Fibroblast of upper back skin (primary cell): ENCODE measurements at places on chromosomes 11 and 22.
A peak's percentile ranks its signal among the peaks of the same experiment; 100 is the strongest.

DNA sequence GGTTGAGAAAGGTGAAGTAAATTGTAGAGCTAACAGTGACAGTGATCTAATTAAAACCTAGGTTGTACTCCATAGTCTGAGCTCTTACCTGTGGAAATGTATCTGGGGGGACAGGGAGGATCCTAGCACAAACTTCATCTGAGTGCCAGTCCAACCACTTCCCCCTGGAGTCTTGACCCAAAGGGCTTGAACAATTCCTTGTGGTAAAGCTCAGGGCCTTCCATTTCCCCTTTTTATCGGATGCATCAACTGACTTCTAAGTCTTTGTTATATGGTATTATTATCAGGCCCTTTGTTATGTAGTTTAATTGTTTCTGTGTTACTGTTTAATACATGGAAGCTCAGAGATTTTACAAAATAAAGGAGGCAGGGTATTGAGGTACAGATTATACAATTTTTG, 140.2 kb upstream of the SESN3 start:
- no peak for DNase-seq

GRCh38 chr11:125951731-125952130, 5.9 kb downstream of the VSIG10L2 start:
- no peak for DNase-seq

GRCh38 chr11:92931746-92932422, 37.6 kb upstream of the MTNR1B start:
- DNase-seq: no peak

DNA sequence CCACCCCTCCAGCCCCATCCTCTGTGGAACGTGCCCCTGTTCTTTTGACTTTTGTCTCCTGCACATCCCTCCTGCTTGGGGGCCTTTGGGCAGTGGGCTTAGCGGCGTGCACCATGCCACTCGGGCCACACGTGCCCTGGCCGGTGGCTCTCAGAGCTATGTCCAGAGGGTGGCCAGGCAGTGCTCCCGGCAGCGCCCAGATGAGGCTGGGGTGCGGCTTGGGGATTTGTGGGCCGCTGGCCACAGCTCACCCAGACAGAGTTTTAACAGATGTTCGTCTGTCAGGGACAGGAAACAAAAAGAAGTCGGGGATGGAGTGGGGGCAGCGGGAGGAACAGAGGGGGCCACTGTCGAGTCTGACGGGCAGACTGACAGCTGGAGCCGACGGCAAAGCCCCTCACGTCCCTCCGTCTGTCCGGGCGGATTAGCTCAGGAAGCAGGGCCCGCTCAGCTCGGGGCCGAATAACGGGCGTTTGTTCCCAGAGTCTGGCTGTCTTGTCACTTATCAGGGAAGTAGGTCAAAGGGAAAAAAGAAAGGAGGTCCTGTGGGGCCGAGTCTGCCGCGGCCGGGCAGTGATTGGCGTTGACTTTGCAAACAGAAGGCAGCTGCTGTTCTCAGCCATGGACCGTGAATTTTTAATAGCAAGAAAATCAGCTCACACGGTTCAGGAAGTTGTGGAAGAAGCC, 61.6 kb downstream of the LRP5 start:
- peak; percentile 36 for DNase-seq

GRCh38 chr11:93710239-93710638, 31.1 kb downstream of the TAF1D start:
- DNase-seq: no peak

GRCh38 chr11:12271241-12271640, 106.1 kb upstream of the PARVA start:
- no peak for DNase-seq

GRCh38 chr11:47236482-47236881, 12.1 kb downstream of the ACP2 start:
- peak; percentile 54 for DNase-seq

GRCh38 chr22:48972979-48973693, 854.5 kb downstream of the BRD1 start:
- DNase-seq: no peak

DNA sequence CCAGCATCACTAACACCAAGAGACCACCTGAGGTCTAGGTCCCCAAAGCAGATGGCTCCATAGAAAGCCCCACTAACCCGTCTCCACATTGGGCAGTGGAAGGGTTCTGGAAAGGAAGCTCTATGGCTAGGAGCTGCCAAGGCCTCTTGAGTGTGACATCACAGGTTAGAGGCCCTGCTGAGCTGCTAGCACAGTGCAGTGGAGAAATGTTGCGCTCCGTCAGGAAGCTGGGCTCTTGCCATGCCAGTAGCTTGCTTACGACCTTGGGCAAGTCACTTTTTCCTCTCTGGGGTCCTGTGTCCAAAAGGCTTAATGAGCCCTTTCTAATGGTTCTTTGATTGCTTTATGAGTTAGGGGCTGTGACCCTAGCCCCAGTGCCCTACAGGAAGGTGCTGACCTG, 10.6 kb downstream of the PIK3IP1 start:
- DNase-seq: no peak

DNA sequence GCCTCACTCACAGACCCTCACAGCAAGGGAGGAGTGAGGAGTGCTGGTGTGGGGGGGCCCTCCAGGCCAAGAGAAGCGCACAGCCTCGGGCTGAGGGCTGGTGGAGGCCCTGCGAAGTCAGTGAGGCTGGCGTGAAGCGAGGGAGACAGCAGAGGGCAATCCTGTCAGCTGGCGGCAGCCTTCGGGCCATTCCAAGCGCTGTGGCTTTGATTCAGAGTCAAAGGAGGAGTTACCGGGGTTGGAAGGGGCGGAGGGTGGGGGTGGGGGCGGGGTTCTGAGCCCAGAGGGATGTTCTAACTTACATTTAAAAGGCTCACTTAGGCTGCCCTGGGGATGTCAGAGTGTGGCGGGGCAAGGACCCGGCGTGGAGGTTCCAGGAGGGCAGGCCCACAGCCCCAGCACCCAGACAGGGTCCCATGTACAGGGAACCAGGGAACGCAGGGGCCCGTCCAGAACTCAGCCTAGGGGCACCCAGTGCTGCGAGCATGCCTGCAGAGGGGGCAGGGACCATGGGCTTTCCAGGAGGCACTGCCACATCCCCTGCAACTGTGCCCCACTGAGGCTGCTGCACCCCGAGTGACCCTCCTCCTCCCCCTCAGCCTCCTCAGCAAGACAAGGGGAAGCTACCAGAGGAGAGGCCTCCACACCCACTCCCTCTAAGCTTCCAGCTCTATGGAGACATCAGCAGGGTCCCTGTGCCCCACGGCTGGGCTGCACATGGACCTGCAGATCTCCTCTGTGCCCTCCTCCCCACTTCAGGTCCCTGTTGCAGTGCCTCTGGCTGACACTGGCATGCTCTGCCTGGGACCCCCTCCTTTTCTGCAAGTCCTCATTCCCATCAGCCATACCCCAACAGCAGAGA, 39.7 kb upstream of the TTLL12 start:
- peak; percentile 50 for DNase-seq

- no peak for DNase-seq
Measured at GRCh38 chr11:41190437-41191082, 268.9 kb downstream of the LRRC4C start.

DNA sequence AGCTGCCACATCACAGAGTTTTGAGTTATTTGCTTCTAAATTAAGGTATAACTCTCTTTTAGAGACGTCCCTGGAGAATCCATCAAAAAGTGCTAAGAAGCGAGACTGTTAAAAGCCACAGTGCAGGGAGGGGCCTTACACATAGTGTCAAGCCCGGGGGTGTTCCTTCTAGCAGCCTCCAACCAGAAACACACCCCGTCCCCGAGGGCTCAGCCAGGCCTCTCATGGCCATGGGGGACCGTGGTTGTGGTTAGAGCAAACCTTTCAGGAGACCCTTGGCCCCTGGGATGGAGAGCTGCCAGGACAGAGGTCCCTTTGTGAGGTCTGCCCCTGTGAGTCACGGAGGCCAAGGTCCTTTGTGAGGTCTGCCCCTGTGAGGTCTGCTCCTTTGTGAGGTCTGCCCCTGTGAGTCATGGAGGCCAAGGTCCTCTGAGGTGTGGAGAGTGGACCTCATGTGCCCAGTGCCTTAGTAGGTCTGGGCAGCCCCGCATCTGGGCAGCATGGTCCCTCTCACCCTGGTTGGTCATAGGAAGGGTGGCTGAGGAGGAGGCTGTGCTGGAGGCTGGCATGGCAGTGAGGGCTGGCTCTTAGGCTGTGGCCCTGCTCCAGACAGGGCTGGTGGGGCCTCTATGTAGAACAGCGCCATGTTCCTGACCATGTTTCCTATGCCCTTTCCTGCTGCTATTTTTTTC, 5.4 kb downstream of the GNAZ start:
- DNase-seq: no peak

DNA sequence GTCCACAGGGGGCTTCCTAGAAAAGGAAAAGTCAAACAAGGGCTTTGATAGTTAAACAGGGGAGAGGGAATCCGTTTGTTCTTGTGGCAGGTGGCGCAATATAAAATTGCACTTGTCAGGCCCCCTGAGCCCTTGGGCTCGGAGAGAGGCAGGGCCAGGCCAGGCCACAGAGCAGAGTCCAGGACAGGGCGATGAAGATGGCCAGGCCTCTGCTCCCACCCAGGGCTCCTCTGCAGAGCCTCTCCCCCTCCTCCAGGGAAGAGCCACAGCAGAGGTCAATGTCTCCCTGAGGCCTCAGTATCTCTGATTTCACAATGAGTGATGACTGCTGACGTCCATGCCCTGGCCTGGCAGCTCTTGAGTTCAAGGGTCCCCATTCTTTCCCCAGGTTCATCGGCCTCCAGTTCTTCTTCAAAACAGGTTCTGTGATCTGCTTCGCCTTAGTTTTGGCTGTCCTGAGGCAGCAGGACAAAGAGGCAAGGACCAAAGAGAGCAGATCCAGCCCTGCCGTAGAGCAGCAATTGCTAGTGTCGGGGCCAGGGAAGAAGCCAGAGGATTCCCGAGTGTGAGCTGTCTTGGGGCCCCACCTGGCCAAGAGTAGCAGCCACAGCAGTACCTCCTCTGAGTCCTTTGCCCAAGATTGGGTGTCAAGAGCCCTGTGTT, 36.4 kb upstream of the TPBGL start:
- no peak for DNase-seq
